GM13977 (cell line): ENCODE measurements at places on chromosomes 12 and 14.

GRCh38 chr12:22042976-22043669, 2.9 kb upstream of the CMAS start:
- no peak for DNase-seq

DNA sequence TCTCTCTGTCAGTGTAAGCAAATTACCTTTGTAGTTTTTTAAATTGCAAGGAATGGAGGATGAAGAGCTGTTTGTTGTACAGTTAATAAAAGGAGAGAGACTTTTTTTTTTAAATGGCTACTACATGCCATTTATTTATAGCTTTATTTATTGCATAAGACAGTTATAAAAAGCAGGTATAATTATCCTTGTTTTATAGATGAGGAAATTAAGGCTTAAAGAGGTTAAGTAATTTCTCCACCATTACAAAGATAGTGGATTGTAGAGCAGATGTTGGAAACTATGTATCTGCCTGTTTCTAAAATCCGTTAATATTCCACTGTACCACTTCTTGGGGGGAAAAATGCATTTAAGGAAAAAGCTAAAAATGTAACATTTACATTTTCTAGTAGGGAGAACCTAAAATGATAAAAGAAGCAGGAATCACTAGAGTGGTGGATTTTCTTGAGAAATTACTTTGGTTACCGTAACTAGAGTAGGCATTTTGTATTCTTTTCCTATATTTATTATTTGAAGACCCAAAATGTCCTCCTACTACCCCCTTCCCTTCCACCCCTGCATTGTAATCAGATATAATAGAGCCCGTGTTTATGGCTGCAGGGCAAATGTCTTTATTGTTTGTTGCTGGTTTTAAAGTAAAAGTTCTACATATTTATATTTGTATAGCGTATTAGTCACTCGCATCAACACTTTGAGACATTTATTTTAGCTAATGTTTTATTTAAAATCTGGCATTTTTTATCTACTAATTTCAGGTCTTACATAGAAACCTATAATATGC, 2.3 kb downstream of the SNAPC1 start:
- DNase-seq, result no peak

GRCh38 chr14:64278458-64278857, 15.7 kb downstream of the ESR2 start:
- DNase-seq, result no peak

DNA sequence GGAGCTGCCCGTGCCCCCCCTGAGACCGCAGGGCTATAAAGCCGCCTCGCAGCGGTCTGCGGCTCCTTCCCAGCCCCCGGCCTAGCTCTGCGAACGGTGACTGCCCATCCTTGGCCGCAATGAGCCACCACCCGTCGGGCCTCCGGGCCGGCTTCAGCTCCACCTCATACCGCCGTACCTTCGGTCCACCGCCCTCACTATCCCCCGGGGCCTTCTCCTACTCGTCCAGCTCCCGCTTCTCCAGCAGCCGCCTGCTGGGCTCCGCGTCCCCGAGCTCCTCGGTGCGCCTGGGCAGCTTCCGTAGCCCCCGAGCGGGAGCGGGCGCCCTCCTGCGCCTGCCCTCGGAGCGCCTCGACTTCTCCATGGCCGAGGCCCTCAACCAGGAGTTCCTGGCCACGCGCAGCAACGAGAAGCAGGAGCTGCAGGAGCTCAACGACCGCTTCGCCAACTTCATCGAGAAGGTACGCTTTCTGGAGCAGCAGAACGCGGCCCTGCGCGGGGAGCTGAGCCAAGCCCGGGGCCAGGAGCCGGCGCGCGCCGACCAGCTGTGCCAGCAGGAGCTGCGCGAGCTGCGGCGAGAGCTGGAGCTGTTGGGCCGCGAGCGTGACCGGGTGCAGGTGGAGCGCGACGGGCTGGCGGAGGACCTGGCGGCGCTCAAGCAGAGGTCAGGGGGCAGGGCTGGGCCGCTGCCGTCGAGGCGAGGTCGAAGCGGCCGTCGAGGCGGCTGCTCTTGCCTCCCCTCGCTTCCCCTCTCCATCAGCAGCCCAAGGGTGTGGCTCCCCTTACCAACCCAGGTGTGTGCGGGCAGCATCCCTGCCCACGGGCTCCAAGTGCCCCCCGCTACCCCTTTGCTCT, at the start of gene PRPH:
Gene PRPH (plus strand): TSS at position 66 of the 855 bp plus-strand sequence. CDS start 54 bp downstream, at position 120.
- DNase-seq, result no peak

GRCh38 chr12:121222847-121223246, 12.9 kb downstream of the P2RX4 start:
- DNase-seq, result peak; percentile 10

GRCh38 chr14:96135285-96135684, 69.4 kb upstream of the BDKRB2 start:
- no peak for DNase-seq

GRCh38 chr14:54929556-54929955, 26.9 kb upstream of the GCH1 start:
- DNase-seq, result no peak

DNA sequence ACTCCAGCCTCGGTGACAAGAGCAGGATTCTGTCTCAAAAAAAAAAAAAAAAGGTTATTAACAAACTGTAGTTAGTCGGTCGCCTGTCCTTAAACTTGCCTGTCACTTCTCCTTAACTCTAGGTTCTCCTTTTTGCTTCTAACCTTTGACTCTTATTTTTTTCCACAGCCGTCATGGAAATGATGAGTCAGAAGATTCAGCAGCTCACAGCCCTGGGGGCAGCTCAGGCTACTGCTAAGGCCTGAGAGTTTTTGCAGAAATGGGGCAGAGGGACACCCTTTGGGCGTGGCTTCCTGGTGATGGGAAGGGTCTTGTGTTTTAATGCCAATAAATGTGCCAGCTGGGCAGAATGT, 418 bp upstream of the MYG1 start:
- DNase-seq, result no peak

- no peak for DNase-seq
These were observed 72.8 kb upstream of the ZDHHC17 start for GRCh38 chr12:76690921-76691700.

GRCh38 chr14:95606266-95606665, 71.4 kb downstream of the GLRX5 start:
- no peak for DNase-seq

- DNase-seq, result no peak
These were observed 45.3 kb upstream of the PZP start for GRCh38 chr12:9253464-9253863.

DNA sequence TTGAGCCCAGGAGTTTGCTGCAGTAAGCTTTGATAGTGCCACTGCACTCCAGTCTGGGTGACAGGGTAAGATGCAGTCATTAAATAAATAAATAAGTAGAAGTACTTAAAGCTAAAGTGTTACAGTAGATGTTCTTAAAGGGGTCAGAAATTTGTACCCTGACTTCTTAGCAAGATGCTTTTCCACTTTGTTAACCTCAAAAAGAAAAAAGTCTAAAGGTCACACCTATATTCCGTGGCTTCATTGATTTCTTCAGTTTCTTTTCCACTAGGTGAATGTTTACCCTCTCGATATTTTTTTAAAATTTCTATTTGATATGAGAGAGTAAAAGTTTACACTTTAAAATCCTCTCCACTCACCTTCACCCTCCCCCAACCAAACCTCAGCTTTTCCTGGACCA, 64.3 kb upstream of the PLEKHA5 start:
- no peak for DNase-seq

- DNase-seq, result no peak
These were observed 204.3 kb downstream of the ESR2 start for GRCh38 chr14:64089920-64090319.

DNA sequence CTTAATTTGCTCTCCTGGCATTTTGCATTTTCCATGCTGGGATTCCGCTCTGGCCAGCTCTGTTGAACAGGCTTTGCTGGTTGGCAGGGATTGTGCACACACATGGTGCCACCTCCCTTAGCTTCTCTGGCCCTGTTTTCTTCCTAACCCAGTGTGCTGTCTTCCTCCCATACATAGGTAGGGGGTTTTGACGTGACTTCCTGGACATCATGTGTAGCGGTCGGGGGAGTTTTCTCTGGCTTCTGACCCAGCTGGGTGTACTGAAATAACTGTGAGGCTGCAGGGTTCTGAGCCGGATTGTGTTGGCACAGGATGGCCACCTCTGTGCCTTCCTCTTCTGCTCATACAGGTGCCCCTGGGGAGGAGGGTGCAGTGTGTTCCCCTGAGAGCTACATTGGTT, 25.7 kb downstream of the C14orf132 start:
- DNase-seq, result no peak

- DNase-seq, result no peak
These were observed 554.9 kb downstream of the NRXN3 start for GRCh38 chr14:78725086-78725485.

DNA sequence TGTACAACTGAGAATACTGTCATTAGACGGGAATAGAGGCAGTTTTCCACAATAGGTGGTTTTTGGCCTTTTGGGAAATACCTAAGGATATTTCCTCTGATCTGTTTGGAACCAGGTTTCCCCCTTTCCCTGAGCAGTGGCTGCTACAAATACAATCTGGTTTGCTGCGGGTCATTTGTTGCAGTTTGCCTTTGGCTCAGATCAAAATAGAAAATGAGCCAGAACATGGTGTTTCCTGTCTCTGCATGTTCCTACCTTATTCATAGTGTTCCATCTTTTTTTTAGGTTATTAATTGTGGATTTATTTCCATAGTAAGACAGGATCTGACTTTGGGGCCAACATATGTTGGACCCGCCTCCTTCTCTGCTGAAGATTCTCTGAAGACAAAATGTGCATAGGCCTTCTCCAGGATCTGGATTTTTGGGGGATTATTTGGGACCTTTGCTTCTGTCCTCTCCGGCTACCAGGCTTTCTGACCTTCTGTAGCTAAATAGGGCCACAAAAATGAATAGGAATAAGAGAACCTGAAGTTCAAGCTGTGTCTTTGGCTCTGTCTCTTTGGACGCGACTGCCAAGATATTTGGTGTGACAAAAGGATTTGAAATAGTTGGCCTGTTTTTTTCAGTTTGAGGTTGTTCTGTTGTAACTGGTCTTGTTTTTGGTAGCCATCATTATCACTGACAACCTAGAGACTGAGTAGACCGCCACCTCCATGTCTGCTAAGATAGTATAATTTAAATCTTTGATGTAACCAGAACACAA, 146.9 kb downstream of the PRKCH start:
- no peak for DNase-seq

DNA sequence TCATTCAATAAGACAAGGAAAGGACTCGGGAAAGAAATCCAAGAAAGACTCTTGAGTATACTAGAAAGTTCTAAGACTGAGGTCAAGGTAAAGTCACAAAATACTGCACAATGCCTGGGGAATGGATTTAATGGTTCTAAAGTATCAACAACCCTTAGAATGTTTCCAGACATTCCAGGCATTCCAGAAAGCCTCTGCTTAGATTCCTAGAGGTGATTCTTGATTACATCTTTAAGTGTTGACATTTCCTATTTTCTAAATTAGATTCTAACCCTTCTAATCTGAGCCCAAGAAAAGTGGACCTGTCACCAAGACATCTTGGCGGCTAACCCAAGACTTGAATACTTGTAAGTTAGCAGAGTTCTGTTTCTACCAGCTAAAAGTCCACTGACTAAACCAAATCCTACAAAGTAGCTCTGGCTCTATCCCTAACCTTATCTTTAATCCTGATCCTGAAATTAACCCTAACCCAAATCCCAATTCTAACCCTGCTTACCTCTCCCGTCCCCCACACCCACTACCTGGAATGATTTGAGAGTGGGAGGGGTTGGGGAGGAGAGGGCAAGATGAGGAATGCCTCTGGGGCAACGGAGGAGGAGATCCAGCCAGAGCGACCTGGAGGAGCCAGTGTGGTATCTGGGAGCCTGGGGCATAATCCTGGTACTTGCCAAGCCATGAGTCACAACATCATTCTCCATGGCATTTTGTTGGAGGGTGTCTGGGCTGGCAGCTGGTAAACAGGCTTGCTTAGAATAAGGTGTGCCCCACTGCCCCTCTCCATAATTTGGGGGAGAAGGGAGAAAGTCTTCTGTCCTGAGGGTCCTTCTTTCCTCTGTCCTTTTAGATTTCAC, 93.4 kb upstream of the HOXC13 start:
- no peak for DNase-seq

DNA sequence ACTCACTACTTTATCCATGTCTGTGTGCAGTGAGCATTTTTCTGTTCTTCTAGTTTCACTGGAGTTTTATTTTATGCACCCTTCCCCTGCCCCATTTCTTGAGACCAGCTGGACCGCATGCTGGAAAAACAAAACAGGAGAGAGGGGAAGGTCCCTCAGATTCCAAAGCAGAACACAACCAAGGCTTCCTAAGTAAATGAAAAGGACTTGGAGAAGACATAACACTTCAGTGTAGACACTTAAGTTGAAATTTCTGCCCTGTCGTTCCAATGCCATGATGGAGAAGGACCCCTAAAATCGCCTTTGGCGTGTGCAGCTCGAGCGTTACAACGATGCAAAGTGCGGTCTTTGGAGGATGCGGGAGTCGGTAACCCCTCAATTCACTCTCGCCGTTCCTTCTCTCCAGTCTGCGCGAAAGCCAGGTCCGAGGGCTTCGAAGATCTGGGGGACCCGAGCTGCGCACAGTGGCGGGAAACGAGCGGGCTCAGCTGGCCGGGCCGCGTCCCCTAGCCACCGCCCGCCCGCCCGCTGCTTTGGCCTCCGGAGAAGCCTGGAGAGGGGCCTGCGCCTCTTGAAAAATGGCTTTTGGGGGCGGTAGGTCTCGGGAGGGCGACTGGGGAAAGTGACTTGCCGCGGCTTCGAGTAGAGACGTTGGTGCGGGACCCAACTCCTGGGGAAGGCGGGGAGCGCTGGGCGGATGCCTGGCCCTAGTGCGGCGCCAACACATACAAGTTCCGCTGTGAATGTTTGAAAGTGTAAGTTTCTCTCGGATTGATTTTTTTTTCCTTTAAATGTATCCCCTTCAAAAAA, 11.2 kb upstream of the HOXC13 start:
- no peak for DNase-seq

- DNase-seq, result no peak
These were observed 66.1 kb downstream of the DYRK2 start for GRCh38 chr12:67714648-67715047.

DNA sequence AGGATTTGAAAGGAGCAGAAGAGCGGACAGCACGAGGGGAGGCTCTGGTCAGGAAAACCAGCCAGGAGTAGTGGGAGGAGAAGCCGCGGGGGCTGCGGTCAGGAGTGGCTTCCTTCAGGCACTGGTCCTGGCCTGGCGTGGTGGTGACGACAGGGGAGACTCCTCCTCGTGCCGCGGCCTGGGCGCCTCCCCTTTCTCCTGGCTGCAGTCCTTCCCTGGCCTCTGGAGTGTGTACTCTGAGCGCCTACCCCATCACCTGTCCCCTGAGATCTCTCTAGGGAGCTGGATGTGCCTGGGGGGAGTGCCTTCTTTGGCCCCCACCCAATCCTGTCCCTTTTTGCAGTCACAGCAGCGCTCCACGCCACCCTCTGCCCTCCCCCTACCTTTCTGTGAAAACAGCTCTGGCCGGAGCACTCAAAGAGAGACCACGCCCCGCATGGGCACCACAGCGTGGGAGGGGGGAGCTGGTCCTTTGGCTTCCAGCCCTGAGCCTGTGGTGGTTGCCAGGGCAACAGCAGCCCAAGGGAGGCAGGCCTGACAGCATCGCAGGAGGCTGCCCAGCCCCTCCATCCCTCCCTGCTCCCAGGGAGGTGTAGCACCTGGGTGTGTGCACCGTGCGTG, 125.9 kb downstream of the CALM1 start:
- DNase-seq, result no peak

DNA sequence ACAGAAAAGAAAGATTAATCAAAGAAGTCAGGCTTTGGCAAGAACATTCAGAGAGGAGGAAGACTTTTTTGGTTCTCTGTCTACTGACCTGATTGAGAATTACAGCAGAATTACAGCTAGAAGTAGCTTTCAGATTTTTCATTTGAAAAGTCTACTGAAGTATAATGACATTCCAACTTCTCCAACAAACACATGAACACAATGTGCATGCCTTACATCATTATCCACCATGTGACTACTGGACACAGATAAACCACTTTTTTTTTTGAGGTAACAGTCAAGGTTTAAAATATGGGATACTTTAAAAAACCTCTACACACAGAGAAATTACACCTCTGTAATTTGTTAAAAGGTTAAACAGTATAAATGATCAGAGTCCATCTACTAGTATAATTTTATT, 12.3 kb downstream of the BTBD7 start:
- DNase-seq, result no peak
